ENCODE measurements at places on chromosomes 6 and 20.

DNA sequence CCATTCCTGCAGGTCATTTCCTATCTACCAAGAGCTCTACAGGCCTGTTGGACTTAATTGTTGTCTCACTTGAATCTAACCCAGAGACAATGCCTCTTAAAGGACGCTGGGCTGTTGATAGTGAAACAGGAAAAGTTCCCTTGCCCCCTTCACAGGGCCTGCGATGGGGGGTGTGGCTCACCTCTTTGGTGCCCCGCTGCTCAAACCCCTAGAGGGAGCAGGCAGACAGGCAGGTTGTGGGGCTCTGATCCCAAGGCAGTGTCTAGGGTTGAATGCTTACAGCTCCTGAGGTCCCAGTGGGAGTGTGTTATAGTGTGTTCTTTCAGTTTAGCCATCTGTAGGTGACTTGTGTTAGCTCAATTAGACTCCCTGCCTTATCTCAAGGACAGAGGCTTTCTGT is 68.0 kb downstream of the OTOR start:
- DNase-seq: no peak

DNA sequence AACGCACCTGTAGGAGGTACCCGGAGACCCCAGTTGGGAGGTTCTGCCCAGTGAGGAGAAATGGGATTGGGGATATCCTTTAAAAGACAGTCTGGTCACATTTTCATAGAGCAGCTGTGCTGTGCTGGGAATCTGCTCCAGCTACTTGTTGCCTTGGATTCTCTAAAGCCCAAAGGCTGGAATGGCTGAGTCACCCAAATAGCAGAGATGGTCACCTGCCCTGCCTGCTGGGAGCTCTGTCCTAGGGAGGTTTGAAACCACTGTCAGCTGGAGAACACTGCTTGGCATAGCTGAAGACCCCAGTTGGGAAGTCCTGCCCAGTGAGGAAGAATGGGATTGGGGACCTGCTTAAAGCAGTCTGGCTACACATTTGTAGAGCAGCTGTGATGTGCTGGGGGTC is 34.8 kb upstream of the TFB1M start:
- peak; percentile 41 for DNase-seq

DNA sequence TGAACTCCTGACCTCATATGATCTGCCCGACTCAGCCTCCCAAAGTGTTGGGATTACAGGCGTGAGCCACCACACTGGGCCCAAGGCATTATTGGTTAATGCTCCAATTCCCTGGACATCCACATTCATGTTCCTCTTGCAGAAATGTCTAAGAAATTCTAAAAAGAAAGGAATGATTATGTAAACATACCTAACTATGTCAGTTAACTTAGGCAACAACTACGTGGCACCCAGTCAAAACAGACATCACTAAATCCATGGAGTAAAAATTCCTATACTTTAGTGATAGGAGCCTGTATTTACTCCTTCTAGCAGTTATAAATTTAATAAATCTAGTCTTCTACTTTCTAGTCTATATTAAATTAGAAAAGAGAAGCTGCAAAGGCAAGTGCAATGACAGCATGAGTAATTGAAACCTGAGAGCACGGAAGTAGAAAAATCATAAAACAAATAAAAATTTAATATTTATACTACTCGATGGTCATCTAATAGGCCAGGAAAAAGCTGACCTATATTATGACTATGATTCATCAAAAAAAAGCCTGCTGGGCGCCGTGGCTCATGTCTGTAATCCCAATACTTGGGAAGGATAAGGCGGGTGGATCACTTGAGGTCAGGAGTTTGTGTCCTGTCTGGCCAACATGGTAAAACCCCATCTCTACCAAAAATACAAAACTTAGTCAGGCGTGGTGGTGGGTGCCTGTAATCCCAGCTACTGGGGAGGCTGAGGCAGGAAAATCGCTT is 4.2 kb downstream of the AHI1 start:
- DNase-seq: no peak

GRCh38 chr20:39736434-39737327 is 774.5 kb downstream of the DHX35 start:
- no peak for DNase-seq

GRCh38 chr6:6998194-6998569 is 109.6 kb upstream of the RREB1 start:
- DNase-seq: peak; percentile 55

DNA sequence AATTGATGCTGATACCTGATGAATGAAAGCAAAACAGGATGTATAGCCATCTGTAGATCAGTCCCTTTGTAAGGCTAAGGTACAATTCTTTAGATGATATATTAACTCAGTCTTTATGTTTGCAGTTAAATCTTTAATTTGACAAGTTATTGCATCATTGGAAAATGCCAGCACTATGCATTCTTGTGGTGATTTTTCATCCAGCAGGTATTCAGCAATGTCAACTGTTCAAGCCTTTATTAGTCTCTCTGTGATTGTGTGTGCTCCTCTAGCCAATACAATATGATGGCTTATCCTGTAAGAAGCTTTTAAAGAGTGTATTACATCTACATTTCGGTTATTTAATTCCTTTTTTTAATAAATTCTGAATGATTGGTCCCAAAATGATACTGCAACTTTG is 34.3 kb downstream of the HLA-DMB start:
- DNase-seq: peak; percentile 15

GRCh38 chr20:33810885-33811775 is at the start of gene CHMP4B:
CHMP4B (plus strand) TSS chr20:33811348; CDS start chr20:33811469, 121 bp downstream.
- peak; percentile 98 for DNase-seq

DNA sequence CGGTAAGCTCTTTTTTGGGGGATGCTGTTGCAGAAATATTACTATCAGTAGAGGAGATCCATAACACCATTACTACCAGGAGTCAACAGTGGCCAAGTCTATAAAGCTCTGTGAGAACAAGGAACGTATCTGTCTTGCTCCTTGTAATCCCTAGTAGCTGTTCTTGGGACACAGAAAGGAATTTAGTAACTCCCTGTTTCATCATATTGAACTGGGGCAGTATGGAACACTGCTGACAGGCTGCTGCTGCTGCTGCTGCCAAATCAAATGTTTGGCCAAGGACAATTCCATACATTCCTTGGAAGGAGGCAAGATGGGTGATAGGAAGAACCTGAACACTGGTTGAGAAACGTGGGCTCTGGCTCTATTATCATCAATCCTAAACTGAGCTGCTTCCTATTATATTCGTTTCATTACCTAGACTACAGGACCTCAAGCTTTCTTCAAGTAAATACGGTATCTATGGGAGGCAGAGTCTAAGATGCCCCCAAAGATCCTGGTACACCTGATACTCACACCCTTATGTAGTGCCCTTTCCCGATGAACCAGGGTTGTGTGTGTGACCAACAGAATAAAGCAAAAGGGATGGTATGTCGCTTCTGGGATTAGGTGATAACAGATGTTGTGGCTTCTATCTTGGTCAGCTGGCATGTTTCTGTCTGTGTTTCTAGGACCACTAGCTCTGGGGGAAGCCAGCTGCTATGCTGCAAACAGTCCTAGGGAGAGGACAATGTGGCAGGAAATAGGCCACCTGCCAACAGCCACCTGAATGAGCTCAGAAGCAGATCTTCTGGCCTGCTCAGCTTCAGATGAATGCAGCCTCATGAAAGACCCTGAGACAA is 39.5 kb downstream of the ELOVL5 start:
- peak; percentile 68 for DNase-seq

DNA sequence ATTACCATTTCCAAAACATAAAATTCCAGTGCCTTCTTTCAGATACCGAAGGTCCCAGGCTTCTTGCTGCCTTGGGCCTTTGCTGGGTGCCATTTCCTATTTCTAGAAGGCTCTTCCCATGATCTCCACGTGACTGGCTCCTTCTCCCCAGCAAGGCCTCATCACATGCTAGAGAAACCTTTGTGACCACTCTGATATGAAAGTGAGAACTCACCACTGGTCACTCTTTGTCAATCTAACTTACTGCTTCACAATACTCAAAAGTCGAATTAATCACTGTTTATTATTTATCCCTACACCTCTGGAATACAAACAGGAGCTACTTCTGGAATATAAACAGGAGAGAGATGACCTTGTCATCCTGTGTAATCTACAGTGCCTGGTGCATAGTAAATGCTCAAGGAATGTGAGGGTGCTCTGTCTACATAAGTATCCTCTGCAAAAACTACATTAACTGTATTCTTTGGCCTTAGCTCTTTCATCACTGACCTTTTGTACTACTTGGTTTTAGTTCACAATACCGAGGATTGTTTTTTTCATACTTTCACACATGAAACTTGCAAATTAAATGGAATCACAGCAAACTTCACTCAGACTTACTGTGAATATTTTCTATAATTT is 1.6 kb downstream of the STX7 start:
- no peak for DNase-seq

DNA sequence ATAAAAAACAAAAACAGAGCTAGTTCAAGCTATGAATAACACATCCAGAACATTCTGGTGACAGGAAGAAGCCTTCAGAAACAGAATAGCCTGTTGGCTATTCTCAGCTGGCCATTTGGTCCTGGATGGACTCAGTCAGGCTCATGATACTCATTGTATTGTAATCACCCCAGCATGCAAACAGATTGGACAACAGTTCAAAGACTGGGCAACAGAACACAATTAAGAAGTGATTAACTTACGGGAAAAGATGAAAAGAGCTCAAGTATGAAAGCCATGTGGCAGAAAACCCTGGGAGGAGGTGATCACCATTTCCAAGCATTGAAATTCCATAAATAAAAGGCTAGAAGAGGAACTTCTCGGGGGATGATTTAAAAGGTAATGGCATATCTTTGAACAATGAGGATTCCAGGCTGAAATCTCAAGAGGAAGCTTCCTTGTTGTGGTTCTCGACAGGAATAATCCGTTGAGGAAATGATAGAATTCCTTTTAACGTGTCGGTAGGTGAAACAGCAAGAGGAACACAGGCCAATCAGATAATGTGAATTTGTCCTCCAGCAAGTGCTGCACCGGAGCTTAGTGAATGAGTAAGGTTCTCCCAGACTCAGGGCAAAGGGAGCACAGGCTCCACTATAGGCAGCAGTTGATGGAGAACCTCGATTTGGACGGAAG is 172.4 kb downstream of the BCAS1 start:
- DNase-seq: no peak

DNA sequence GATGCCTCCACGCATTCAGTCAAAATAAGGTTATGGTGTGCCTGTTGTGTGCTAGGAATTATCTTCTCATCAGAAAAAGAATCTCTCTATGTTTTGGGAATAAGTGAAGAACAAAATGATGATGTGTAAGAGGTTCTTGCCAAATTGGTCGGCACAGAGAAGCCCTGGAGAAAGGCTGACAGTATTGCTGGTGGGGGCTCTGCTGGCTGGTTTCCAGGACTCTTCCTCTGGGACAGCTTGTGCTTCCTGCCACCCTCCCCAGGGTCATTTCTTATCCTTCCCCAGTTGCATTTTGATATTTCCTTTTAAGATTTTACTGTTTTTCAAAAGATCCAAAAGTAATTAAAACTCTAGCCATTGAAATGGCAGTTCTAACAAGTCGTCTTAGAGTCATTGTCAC is 22.1 kb downstream of the CST4 start:
- DNase-seq: no peak

DNA sequence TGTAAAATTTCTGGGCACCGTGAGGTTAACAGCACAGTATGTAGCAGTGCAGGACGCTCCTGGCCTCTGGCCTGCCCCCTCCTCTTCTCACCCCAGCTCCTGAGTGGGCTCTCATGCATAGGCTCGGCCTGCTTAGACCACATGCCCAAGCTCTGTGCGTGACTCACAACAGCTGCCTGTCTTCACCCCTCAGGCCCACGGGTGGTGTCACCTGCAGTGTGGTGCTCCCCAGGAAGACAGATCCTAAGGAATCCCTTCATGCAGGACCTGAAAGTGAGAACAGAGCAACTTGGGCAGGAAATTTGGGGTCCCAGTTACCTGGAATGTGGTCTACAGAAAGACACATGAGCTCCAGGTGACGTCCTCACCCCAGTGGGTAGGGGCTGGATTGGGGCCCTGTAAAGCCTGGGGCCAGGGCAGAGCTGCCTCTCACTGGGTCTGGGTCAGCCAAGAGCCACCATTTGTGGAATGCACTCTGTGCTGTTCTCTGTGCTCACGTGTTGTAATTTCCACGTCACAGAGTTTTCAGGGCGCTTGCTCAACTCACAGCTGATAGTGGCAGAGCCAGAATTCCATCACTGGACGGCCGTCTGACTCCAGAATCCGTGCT is 37.0 kb upstream of the PXDC1 start:
- no peak for DNase-seq

- peak; percentile 39 for DNase-seq
Measured at GRCh38 chr6:114747995-114748625, 405.3 kb upstream of the HS3ST5 start.

GRCh38 chr6:148441454-148441911 is 98.8 kb downstream of the SASH1 start:
- DNase-seq: peak; percentile 60
